ENCODE measurements at places on chromosomes 2 and 18.

DNA sequence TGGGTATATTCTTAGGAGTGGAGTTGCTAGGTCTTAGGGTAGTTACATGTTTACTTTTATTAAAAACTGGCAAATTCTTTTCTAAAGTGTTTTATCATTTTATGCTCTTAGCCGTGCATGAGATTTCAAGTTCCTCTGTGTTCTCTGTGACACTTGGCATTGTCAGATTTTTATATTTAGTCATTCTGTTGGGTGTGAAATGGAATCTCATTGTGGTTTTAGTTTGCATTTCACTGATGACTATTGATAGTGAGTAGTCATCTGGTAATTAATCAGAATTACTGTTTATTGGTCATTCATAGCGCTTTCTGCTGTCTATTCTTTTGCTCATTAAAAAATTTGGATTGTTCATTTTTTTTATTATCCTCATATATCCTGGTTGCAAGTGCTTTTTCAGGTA, 34.1 kb downstream of the RAB3GAP1 start:
- DNase-seq: no peak

DNA sequence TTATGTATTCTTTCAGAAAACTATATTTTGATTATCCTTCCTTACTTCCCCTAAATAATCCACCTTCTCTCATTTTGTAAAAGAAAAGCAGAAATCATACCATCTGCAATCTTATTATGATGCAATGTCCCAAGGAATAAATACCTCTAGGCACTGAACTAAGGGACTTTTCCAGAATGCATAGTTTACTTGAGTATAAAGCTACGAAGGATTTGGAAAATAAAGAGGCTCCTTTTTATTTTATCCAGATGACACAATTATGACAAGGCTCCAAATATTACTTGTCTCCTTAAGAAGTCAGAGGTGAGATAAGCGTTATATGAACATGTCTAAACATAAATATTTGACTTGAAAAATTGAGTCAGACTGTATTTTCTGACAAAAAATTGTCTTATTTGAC, 72.1 kb downstream of the COL3A1 start:
- no peak for DNase-seq

DNA sequence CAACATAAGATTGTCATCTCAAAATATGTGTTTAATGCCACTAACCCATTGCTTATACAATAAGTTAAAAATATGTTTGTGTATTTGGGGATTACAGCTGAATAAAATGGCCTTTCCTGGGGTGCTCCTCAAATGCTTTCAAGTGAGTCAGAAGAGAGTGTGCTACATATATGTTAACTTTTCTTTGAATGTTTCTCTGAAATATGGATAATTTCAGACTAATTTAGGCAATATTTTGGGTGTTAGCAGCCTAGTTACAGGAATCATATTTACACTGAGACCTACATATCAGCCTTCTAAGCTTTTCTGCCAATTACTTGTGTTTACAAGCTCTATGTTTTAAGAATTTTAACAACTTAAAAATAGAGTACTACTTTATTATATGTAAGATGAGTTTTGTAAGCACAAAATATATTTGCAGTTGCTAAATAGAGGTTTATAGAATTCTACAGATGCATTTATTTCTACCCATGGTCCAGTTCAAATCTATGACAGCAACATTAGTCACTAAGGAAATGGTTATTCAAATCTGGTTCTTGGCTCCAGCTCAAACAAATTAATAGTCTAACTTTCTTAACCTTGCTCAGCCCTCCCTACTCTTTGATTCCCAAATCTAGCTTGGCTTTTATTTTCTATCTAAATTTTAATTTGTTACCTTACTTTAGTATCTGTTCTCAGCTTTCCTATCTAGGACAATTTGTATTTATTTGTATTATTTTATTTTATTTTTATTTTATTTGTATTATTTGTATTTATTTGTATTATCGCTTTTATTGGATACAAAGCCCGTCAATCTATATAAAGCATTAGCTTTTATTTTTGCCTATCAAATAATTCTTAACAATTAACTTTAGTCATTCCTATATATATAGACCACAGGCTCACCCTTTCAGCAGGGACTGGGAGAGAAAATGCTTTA, 48.9 kb downstream of the FSIP2 start:
- DNase-seq: no peak

GRCh38 chr2:172207911-172208310, 105.2 kb upstream of the DLX2 start:
- no peak for DNase-seq

- no peak for DNase-seq
Observed at GRCh38 chr2:8315531-8316165, 366.2 kb upstream of the ID2 start.

DNA sequence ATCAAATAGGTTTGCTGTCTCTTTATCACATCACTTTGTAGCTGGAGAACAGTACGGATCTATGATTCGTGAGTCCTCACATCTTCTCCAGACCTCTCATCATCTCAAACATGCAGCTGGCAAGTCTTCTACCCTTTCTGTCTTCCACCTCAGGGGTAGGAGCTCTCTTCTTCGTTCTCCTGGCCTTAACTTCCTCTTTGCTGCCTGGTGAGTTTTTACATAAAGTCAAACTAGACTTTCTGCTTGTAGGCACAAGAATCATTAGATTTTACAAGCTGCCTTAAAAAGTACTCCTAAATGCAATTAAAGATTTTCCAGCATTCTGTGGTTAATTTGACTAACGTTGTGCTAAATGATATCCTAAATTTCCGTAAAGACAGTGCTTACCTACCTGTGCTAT, 43.7 kb upstream of the TANK start:
- DNase-seq: no peak

DNA sequence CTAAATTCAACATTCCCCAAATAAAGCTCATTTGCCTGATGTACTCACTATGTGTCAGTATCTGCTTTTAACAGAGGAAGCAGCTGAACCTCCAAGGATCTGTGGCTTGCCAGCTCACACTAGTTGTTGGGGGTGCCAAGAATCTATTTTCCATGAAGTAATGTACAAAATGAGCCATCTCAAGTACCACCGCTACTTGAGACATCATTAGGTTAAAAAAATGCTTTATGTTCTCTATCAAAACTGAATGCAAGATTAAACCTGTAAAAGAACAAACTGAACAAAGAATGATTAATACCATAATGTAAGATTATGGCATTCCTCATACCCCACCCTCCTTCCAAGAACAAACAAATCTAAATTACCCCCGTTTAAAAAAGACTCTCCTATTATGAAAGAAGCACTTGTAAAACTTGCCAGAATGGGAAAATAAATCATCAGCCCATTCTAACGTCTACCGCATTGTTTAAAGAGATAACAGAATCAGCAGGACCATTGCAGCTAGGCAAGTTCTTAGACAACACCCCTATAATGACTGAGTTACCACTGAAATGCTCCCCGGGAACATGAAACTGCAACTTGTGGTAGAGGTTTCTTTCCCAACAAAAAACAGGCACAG, 471.6 kb downstream of the DLGAP1 start:
- DNase-seq: no peak

DNA sequence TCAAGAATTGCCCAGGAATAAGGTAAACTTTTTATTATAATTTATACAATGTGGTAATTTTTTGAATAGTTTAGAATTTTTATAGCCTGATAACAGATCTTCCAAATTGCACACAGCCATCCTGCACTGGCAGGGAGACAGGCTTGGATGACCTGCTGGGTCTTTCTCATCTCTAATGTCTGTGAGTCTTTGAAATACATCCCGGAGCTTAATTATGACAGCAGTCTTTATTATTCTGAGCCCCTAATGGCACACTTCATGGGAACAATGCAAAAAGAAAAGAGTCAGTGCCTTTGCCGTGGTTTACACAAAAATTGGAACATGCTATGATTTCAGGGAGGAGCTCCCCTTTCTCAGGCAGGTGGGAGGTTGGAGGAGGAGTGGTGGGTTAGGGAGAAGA, 71.0 kb downstream of the TMEM182 start:
- no peak for DNase-seq

DNA sequence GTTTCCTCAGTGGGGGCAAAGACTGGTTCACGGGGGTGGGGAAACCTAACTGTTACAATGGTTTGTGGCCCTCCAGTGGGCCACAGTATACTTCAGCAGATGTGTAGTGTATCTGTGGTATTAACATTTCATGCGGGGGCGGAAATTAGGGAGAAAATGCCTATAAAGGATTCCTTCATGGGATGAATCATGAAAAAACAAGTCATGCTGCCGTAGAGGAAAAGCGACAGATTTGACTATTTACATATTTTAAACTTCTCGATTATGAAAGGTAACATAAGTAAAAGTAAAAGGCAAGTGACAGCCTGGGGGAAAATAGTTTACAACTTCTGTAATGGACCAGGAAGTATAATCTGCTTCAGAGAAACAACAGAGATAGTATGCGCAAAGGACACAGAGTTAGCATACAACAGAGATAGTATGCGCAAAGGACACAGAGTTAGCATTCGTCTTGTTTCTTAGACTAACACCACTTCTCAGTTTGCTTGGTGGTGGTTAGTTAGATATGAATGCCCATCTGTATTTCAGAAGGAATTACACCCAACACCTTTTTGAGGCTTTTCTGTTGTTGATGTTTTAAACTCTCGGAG, 41.1 kb downstream of the MRPS9 start:
- no peak for DNase-seq
